Stomach (tissue), 19 donors: ENCODE measurements at places on chromosomes 4 and X. TPM values are rescaled to one million over a fixed set of nuclear protein-coding genes. Genes with fewer than 3 reads are reported as not detected.

DNA sequence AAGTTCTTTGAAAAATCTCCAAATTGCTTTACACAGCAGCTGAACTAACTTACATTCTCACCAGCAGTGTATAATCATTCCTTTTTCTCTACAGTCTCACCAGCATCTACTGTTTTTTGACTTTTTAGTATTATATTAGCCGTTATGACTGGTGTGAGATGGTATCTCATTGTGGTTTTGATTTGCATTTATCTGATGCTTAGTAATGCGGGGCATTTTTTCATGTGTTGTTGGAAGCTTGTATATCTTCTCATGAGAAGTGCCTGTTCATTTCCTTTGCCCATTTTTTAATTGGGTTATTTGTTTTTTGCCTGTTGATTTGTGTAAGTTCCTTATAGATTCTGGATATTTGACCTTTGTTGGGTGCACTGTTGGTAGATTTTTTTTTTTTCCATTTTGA lies 931.7 kb downstream of the CENPC start:
- no peaks in the 10 kb centered on the region for H3K36me3 ChIP-seq
- H3K27me3 ChIP-seq, result no peaks in the 10 kb centered on the region
- H3K4me1 ChIP-seq, result no peaks in the 10 kb centered on the region
- no peak for DNase-seq

HMGN5 gene
- total RNA-seq, result 2.9 TPM

DNA sequence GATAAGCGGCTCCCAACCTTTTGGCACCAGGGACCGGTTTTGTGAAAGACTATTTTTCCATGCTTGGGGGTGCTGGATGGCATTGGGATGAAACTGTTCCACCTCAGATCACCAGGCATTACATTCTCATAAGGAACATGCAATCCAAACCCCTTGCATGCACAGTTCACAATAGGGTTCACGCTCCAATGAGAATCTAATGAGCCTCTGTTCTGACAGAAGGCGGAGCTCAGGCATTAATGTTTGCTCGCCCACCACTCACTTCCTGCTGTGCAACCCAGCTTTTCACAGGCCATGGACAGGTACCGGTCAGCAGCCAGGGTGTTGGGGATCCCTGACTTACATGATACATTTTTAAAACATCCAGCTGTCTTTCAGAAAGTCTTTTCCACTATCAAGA lies 187.3 kb downstream of the SLC39A8 start:
- no peak overlapping the region for H3K27ac ChIP-seq
- H3K4me3 ChIP-seq, result no peak overlapping the region
- H3K4me1 ChIP-seq, result no peaks in the 10 kb centered on the region
- no peaks in the 10 kb centered on the region for H3K36me3 ChIP-seq
- H3K27me3 ChIP-seq, result no peaks in the 10 kb centered on the region
- no peak for DNase-seq

DNA sequence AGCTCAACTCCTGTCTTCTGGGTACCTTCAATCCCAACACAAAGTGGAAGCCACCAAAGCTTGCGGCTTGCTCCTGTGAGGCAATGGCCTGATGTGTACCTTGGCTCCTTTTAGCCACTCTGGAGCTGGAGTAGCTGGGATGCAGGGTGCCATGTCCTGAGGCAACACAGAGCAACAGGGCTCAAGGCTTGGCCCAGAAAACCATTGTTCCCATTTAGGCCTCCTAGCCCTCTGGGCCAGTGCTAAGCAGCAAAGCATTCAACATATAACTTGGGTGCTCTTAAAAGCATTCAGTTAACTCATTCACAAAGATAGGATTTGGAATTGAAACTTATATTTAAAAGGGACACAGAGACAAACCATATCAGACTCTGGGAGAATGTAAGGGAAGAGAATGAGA lies 194.5 kb upstream of the ARHGEF9 start:
- H3K36me3 ChIP-seq, result no peaks in the 10 kb centered on the region

GRCh38 chr4:37885496-37885895 lies 5.4 kb upstream of the TBC1D1 start:
- H3K4me3 ChIP-seq, result no peak overlapping the region
- peaks cover 32% of the 10 kb centered on the region for H3K4me1 ChIP-seq
- H3K36me3 ChIP-seq, result no peaks in the 10 kb centered on the region
- H3K27me3 ChIP-seq, result no peaks in the 10 kb centered on the region
